ENCODE measurements at places on chromosomes 12 and 14.

- no peak for DNase-seq
Observed at GRCh38 chr12:126523891-126524290, 1458.7 kb downstream of the AACS start.

DNA sequence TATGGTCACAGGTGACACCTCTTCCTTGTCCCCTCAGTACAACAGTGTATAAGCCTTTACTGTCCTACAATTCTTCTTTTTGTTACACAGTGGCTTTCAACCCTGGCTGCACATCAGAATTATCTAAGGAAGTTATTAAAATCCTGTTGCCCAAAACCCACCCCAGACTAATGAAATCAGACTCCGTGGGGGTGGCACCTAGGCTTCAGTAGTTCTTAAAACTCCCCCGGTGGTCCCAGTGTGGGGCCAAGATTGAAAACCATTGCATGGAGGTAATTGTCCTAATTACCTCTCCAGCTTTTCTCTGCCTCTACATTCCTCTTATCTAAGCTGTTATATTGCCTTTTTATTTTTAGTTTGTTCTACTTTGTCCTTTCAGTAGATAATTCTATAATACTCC lies 172.8 kb downstream of the DAD1 start:
- DNase-seq: no peak

DNA sequence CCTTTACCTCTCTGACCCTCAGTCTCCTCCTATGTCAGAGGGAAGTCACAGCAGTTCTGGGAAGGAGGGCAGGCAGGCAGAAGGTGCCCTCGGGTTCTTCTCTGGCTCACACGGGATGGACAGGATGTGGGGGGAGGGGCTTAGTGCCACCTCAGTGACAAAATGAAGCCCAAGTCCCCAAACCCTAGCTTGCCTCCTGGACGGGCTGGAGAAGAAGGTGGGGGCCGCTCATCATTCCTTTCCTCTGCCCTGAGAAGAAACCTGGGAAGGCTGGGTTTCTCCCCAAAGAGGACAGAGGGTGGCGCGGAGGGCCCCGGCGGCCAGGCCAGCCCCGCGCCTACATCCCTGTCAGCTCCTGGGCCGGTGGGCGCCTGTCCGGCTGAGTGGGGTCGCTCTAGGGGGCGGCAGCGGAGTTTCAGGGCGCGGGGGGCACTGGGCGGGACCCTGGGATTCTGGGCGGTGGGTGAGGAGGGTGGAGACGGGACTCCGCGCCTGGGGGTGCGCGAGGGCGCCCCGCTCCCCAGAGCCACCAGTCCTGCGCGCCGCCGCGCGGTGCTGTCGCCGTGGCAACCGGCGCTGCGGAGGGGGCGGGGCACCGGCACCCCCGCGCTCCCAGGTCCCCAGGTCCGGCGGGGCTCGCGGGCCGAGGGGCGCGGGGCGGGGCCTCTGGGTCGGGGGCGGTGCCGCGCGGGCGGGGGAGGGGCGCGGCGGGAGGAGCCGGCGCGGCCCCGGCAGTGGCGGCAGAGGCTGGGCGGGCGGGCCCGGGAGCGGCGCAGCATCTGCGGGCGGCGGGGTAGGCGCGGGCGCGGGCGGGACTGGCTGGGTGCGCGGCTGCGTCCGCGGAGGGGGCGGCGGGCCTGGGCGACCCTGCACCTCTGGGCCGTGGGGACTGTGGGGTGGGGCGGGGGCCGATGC lies at the start of gene TMEM121:
Gene TMEM121, plus strand, starts transcription at position 723 of the 915 bp plus-strand sequence. CDS start 2,252 bp downstream, outside the sequence.
- DNase-seq: peak; percentile 28

DNA sequence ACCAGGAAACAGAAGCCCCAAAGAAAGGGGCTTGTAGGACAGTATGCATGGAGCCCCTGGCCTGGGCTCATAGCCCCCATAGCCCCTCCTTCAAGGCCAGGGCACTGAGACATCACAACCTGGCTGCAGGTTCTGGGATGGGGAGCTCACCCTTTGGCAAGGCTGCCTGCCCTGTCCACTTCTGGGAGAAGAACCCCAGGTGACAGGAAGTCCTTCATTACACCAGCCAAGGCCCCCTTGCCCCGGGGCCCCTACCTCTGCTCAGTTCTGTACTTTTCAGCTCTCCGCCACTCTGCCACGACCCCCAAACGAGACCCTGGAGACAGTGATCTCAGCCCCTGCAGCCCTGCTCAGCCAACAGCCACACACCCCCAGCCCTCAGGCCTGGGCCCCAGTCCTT lies 223.2 kb upstream of the RTL1 start:
- no peak for DNase-seq

- no peak for DNase-seq
Observed at GRCh38 chr12:94841177-94841576, 162.3 kb downstream of the NDUFA12 start.

All from central memory CD4-positive, alpha-beta T cell (primary cell).